ENCODE measurements at places on chromosomes 3 and 15.

- H3K4me1 ChIP-seq: peaks cover 5% of the 10 kb centered on the region
- no peaks in the 10 kb centered on the region for H3K27me3 ChIP-seq
- H3K27ac ChIP-seq: no peak overlapping the region
- H3K36me3 ChIP-seq: no peaks in the 10 kb centered on the region
These were observed 11.3 kb downstream of the SELENOS start for GRCh38 chr15:101266034-101266433.

DNA sequence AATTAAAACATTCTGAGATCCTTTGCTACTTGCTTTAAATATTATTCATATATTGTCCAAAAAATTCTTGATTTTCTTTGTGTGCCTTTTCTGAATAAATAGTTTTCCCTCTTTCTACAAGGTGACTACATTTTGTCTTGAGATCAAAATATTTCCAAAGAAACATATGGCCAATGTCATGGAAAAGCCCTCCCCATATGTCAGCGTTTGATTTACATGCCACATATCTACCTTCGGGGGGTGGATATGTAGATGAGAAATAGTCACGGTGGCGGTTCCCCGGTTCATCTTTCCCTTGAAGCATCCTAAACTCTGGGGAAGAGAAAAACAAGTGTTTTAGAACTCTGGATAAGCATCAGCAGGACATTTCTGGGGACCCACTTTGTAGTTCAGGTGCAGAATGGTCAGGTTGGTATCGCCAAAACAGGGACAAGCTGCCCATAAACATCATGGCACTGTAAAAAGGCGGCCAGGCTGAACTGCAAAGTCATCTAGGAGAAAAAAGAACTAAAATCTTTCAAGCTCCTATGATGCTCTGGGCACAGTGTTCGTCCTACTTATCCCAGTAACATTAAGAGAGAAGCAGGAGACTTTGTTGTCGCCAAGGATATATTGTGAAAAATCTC lies 91.5 kb downstream of the MEX3B start:
- H3K36me3 ChIP-seq: no peaks in the 10 kb centered on the region
- no peak overlapping the region for H3K27ac ChIP-seq
- DNase-seq: no peak
- H3K4me1 ChIP-seq: peaks cover 4% of the 10 kb centered on the region
- H3K4me3 ChIP-seq: no peak overlapping the region
- no peaks in the 10 kb centered on the region for H3K27me3 ChIP-seq

DNA sequence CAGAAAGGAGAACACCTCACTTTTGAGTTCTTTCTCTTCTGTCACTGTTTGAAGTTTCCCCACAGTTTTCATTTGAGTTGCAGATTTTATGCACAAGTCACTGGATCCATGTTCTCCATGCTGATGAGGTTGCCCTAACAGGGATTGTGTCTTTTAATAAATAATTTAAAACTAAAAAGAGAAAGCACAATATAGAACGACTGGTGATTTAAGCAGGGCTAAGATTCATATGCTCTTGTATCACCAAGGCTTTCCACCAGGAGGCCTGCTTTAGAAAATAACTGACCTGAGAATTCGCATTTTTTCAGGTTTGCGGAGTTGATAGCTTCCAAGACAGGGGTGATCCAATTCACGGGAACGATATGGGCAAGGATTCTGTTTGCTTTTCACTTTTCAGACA lies 252.0 kb upstream of the VEPH1 start:
- no peaks in the 10 kb centered on the region for H3K27me3 ChIP-seq
- H3K4me3 ChIP-seq: no peak overlapping the region
- peak; percentile 39 for DNase-seq
- no peaks in the 10 kb centered on the region for H3K36me3 ChIP-seq

DNA sequence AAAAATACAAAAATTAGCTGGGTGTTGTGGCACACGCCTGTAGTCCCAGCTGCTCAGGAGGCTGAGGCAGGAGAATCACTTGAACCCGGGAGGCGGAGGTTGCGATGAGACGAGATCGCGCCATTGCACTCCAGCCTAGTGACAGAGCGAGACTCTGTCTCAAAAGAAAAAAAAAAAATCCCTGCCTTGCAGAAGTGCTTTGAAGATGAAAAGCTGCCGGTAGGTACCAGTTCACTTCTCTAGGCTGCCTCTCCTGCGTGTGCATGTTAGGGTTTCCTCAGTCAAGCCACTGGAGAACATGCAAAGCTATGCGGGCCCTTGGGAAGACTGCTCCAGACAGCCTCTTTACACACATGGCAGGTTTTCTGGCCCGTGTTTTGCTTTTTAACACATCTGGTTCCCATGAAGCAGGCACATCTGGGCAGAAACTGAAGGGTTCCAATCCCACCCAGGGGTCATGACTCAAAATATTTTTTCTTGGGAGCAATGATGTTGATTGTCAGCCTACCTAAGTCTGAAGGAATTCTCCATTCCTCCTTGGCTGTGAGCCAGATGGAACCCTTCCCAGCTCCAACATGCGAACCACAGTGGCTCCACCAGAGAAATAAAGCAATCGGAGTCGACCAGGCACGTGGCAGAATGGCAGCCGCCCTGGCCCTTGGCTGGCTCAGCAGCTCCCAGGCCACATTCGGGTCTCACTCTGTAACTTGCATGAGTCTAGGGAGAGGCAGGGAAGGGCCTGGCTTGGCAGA lies 29.6 kb downstream of the MGLL start:
- H3K4me1 ChIP-seq: no peaks in the 10 kb centered on the region
- no peak overlapping the region for H3K27ac ChIP-seq
- no peaks in the 10 kb centered on the region for H3K27me3 ChIP-seq

GRCh38 chr3:43892526-43892925 lies 201.8 kb downstream of the ABHD5 start:
- H3K4me3 ChIP-seq: no peak overlapping the region
- no peaks in the 10 kb centered on the region for H3K27me3 ChIP-seq
- H3K27ac ChIP-seq: no peak overlapping the region
- H3K4me1 ChIP-seq: no peaks in the 10 kb centered on the region
- DNase-seq: no peak

DNA sequence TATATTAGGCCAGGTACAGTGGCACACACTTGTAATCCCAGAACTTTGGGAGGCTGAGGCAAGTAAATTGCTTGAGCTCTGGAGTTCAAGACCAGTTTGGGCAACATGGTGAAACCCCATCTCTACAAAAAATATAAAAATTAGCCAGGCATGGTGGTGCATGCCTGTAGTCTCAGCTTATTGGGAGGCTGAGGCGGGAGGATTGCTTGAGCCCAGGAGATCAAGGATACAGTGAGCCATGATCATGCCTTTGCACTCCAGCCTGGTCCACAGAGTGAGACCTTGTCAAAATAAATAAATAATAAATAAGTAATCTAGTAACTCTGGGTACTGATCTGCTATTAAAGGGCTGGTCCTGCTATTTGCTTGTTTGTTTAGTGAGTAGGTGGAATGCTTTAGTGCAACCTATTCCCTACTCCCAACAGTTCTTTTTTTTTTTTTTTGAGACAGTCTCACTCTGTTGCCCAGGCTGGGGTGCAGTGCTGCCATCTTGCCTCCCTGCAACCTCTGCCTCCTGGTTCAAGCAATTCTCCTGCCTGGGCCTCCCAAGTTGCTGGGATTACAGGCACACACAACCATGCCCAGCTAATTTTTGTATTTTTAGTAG lies 9.1 kb upstream of the INO80 start:
- no peak overlapping the region for H3K4me3 ChIP-seq
- no peak overlapping the region for H3K27ac ChIP-seq
- H3K4me1 ChIP-seq: no peaks in the 10 kb centered on the region
- DNase-seq: no peak

- H3K27ac ChIP-seq: peak overlapping the region; percentile 68
- no peak overlapping the region for H3K4me3 ChIP-seq
- H3K4me1 ChIP-seq: peaks cover 2% of the 10 kb centered on the region
- DNase-seq: peak; percentile 70
- no peaks in the 10 kb centered on the region for H3K27me3 ChIP-seq
These were observed 520.9 kb upstream of the TGFBR2 start for GRCh38 chr3:30085486-30085885.

GRCh38 chr3:138638641-138639040 lies 30.1 kb downstream of the FAIM start:
- H3K27me3 ChIP-seq: no peaks in the 10 kb centered on the region
- H3K4me3 ChIP-seq: no peak overlapping the region
- no peak overlapping the region for H3K27ac ChIP-seq
- H3K4me1 ChIP-seq: no peaks in the 10 kb centered on the region
- no peaks in the 10 kb centered on the region for H3K36me3 ChIP-seq

DNA sequence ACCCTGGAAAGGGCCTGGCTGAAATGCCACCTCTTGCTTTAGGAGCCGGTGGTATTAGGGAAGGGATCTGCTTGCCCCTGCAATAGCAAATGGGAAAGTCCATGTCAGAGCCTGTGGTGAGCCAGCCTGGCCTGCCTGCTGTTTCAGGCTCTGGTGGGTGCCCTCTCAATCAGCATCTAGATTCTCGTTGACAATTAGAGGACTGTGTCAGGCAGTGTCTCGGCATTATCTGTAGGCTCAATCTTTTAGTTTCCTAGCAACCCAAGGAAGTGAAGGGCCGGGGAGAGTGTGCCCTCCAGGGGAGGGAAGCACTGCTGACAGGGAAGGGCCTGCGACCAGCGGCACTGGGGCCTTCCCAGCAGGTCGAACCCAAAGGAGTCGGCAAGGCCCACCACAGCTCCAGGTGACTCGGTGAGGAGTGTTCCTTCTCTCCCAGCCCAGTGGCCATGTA lies 42.1 kb downstream of the TLE3 start:
- H3K4me1 ChIP-seq: no peaks in the 10 kb centered on the region
- H3K36me3 ChIP-seq: peaks cover 48% of the 10 kb centered on the region
- DNase-seq: peak; percentile 69
- no peaks in the 10 kb centered on the region for H3K27me3 ChIP-seq
- no peak overlapping the region for H3K4me3 ChIP-seq

GRCh38 chr3:66383023-66383422 lies 117.8 kb downstream of the LRIG1 start:
- no peak for DNase-seq
- no peak overlapping the region for H3K27ac ChIP-seq
- peaks cover 16% of the 10 kb centered on the region for H3K36me3 ChIP-seq

DNA sequence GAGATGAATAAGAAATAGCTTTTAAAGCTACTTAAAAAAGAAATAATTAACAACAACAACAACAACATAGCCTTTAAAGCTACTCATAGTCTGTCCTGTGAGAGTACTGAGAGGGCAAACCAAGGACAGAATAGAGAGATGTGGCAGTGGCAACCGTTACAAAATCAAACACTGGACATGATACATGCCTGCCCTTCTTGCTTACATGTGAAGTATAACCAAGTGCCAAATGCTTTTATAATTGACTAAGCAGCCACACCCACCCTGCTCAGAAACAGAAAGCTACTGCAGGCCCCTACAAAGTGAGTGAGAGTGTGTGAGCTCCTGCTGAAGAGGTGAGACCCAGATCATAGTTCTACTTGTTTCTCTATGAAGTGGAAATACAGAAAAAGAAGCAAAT lies 38.4 kb downstream of the NDUFB4 start:
- H3K4me1 ChIP-seq: no peaks in the 10 kb centered on the region
- H3K36me3 ChIP-seq: no peaks in the 10 kb centered on the region
- no peaks in the 10 kb centered on the region for H3K27me3 ChIP-seq
- no peak for DNase-seq

DNA sequence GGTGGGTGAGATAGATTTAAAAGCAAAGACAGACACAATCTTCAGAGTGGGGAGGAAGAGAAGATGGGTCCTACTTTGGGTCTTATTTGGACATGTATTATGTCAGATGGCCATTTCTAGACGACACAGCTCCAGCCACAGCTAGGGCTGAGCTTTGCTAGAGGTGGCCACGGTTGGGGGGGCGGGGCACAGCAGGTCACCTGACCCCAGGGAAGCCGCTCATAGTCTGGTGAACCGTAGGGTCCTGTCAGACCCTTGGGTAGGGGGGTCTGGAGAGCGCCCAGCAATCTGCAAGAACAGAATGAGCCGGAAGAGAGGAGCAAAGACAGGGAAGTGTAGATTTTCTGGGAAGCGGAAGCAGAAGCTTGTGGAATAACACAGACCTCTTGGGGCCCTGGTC lies 6.6 kb downstream of the EPB42 start:
- DNase-seq: no peak
- no peaks in the 10 kb centered on the region for H3K27me3 ChIP-seq
- no peak overlapping the region for H3K27ac ChIP-seq
- H3K36me3 ChIP-seq: no peaks in the 10 kb centered on the region
- H3K4me3 ChIP-seq: no peak overlapping the region
- H3K4me1 ChIP-seq: peaks cover 2% of the 10 kb centered on the region

DNA sequence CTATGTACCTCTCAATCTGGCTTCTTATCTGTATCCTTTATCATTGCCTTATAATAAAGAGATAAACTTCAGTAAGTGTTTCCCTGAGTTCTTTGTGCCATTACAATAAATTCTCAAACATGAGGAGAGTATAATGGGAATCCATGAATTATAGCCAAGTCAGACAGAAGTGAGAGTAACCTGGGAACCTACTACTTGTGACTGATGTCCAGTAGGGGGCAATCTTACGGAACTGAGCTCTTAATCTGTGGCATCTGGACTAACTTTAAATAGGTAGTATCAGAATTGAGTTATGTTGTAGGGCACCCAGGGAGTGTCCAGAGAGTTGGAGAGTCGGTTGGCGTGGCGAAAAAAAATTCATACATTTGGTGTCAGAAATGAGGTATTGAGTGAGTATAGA lies 542.6 kb downstream of the ZBBX start:
- H3K4me3 ChIP-seq: no peak overlapping the region
- no peak overlapping the region for H3K27ac ChIP-seq
- no peaks in the 10 kb centered on the region for H3K27me3 ChIP-seq
- H3K36me3 ChIP-seq: no peaks in the 10 kb centered on the region

DNA sequence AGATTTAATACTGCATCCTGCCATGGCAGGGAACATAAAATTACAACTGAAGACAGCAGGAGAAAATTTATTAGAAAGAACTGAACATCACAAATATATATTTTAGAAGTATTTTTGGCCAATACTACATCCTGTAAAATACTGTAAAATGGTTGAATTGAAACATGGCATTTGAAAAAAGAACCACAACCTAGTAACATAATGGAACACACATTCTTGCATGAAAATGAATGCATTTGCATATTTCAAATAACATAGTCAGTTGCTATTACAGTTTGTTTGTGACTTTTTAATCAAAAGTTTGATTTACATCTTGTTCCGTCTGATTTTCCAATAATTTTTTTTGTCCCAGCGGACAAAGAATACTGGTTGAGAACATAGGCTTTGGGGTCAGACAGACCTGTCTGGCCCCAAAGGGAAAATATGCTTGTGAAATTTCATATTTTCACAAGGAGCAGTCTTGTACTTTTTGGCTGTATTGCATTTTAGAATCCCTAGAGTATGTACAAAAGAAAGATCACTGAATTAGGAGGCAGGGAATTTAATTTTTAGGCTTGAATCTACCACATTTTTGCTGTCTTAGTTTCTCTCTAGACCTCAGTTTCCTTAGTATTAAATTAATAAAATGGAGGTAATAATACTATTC lies 268.8 kb downstream of the ADAMTSL3 start:
- no peak overlapping the region for H3K4me3 ChIP-seq
- DNase-seq: no peak
- H3K27me3 ChIP-seq: no peaks in the 10 kb centered on the region
- H3K4me1 ChIP-seq: no peaks in the 10 kb centered on the region
- H3K27ac ChIP-seq: no peak overlapping the region

GRCh38 chr3:169980055-169980454 lies 13.4 kb downstream of the SEC62 start:
- DNase-seq: no peak
- H3K4me3 ChIP-seq: no peak overlapping the region
- H3K27me3 ChIP-seq: no peaks in the 10 kb centered on the region
- peaks cover 1% of the 10 kb centered on the region for H3K36me3 ChIP-seq

GRCh38 chr3:27293939-27294338 lies 75.2 kb downstream of the NEK10 start:
- no peak overlapping the region for H3K27ac ChIP-seq
- H3K4me1 ChIP-seq: no peaks in the 10 kb centered on the region
- DNase-seq: no peak
- H3K4me3 ChIP-seq: no peak overlapping the region
- no peaks in the 10 kb centered on the region for H3K36me3 ChIP-seq
